ENCODE measurements at places on chromosomes 3 and 15.

DNA sequence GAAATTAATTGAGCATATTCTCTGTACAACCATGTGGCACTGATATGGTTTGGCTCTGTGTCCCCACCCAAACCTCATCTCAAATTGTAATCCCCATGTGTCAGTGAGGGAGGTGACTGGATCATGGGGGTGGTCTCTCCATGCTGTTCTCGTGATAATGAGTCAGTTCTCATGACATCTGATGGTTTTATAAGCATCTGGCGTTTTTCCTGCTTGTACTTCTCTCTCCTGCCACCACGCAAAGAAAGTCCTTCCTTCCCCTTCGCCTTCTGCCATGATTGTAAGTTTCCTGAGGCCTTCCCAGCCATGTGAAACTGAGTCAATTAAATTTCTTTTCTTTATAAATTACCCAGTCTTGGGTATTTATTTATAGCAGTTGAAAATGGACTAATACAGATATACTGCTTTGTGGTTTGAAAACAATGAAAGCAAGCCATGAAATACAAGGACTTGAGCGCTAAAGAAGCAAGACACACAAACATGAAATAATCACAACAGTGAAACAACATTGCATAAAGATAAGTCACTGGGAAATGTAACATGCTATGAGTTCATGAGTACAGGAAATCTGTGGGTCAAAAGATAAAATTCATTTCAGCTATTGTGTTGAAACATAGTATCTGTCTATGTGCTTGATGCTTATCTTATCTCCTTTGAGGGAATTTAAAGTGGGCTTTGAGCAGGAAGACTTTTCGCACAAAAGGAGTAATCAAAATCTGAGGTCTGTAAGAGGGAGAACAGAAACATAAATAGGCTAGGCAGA lies 288.7 kb downstream of the GBE1 start:
- no peak for DNase-seq

GRCh38 chr3:85100316-85100715 lies 141.5 kb downstream of the CADM2 start:
- DNase-seq, result no peak

DNA sequence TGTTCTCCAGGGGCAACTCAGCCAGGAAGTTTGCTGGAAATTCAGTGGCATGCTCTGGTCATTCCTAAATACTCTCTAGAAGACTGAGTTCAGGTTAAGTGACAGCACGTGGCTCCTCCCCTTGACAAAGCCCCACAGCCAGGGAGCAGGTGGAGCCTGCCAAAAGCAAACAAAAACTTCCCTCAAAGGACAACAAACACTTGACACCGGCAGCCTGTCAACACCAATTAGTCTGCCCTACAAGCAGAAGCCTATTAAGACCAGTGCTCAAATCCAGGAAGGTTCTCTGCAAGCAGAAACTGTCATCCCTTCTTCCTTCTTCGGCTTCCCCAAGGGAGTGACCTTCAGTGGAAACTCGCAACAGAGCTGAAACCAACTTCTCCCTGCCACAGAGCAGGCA lies 5.0 kb downstream of the MEX3B start:
- no peak for DNase-seq

DNA sequence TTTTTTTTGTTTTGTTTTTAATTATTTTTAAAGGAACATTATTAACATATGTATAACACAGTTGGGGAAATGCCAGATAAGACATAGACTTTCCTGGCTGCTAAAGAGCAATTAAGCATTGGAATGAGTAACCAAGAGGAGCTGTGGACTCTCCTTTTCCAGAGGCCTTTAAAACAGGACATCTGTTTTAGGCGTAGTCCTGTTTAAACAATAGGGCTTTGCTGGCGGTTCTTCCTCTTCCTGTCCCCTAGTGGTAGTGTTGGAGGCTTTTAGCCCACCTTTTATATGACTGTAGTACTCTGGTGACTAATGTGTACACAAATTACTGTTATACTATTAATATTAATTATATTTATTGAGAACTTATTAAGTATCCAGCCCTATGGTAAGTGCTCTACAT lies 81.9 kb downstream of the PPARG start:
- no peak for DNase-seq

DNA sequence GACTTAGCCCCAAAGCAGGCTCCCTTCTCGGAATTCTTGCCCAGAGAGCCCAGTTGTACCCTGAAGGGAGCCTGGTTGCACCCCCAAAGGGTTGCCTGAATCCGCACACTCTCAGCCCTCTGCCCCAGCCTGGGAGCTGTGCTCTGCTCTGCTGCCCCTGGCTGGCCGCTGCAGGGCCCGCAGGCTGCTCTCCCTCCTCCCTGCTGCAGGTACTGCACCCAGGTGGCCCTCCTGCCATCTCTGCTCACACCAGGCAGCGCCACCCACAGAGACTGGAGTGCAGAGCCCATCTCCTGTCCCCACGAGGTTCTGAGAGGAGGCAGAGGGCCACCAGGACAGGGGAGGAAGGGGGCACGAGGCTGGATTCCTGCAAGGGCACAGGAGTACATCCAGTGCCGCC lies 134.2 kb upstream of the NSMCE3 start:
- no peak for DNase-seq

All from activated CD8-positive, alpha-beta memory T cell treated with anti-CD3 and anti-CD28 coated beads, Interleukin-2, amount 50 U/mL, for 48 hours (primary cell).